ENCODE measurements at places on chromosomes 11 and 22.

DNA sequence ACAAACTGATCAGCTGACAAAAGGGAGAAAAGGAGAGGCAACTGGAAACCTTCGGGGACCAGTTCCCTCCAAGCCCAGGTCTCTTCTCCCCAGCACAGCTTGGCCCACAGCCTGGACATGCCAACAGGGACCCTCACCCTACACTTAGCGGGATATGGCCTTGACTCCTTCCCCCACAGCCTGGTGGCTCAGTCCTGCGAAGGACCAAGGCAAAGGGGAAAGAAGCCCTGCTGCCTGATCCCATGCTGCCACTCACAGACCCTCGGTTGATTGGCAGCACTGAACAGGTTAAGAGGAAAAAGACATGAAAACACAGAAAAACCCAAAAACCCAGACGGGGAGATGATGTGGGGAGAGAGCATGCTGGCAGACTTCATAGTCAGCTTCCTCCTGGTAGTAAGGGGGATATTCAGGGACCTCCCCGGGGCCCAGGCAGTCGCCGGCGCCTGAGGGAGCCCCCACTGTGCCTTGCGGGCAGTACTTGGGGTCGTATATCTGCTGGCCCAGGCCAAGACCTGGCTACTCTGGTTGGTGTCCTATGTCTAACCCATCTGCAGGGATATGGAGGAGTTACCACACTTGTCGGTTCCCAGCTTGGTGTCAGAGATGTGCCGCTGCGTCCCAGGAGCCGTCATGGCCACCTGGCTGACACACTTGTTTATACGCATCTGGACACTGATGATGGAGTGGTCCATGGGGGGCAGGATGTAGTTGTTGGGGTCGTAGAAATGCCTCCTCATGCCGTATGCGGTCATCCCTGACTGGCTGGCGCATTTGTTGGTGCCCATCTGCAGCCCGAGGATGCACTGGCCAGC, 34.2 kb upstream of the HORMAD2 start:
- no peak for DNase-seq

GRCh38 chr22:26360169-26360885, 68.7 kb upstream of the ASPHD2 start:
- DNase-seq = peak; percentile 80

DNA sequence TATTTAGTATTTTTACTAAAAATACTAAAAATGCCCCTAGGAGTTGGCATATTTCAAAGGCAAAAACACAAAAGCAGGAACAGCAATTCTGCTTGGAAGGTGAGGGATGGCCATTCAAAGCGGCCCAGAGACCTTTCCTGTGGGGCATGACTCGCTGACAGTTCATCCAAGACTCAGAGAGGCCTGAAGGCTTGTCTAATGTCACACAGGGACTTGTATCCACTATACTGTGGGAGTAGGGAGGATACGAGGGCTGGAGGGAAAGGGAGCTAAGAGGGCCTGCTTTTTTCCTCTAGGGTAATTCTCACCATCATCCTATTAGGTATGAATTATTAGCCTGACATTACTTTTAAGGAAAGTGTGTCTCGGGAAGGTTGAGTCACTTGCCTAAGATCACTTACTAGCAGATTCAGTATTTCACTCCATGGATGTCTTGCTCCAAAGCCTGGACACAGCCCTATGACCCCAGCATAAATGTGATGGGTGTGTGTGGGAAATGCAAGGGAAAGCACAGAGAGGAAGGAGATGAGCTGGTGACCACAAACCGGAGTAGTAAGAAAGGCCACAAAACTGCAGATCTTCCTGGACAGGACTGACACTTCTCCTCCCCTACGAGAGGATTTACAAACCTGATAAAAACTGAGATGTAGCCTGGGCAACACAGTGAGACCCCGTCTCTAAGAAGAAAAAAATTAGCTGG, 16.7 kb upstream of the UCP3 start:
- DNase-seq = no peak

- DNase-seq = peak; percentile 73
Measured at GRCh38 chr11:78798663-78799062, 224.0 kb upstream of the NARS2 start.

- DNase-seq = no peak
Measured at GRCh38 chr22:48855593-48856307, 971.9 kb downstream of the BRD1 start.

- no peak for DNase-seq
Measured at GRCh38 chr11:14259186-14259784, 99.7 kb downstream of the RRAS2 start.

DNA sequence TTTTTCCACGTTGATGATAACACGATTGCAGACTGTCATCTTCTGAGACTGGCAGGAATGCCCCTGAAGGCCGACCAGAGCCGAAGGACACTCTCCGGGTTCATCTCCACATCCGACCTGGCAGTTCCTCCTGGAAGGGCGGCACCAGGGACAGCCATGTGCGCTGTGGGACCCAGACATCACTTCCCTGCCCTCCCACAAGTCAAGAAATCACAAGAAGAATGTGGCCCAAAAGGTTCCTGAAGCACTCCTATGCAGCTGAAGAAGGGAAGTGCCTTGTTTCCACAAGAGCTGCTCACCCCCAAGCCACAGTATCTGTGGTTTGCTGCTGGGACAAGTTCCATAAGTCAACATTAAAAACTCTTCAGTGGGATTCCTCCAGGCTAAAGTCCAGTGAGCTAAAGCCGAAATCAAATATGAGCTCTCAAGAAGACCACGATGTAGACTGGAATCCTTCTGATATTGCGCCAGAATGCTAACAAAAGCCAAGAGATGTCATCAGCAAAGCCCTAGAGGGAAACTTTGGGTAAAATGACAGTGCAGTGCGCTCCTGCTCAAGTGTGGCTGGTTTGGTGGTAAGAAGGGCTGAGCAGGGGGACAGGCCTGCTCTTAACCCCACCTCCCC, 21.2 kb downstream of the PACSIN2 start:
- DNase-seq = peak; percentile 44

DNA sequence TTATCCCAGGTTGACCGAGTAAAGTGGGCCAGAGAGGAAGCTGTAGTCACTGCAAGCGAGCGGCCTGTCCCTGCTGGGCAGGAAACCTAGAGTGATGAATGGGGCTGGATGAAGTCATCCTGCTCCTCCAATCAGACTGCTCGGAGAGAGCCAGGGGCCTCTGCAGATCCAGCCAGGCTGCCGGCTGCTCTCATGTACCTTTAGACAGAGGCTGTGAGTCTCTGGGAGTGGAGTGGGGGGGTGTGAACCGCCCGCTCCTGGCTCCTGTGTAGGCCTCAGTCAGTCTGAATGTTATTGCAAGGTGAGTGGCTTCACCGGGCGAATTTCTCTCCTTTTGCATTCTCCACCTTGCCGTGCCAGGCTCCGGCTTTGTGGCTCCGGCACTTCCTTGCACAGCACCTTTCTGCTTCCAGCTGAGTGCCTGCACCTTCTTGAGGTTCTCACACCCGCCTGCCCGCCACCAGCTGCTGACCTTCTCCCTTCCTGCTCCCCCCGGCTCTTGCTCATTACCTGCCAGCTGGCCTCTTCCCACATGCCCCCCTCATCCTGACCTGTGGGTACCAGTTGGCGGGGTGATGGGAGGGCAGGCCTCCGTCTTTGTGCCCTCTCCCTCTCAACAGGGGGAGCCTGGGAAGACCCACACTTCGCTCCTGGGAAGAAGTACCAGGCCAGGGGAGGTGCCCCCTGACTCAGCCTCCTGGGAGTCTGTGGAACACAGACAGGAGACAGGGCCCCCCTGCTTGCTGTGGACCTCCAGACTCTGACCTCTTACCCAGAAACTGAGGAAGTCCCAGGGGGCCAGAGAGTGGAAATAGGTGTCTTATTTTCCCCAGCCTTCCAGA, 79.9 kb downstream of the GRAMD1B start:
- DNase-seq = no peak

DNA sequence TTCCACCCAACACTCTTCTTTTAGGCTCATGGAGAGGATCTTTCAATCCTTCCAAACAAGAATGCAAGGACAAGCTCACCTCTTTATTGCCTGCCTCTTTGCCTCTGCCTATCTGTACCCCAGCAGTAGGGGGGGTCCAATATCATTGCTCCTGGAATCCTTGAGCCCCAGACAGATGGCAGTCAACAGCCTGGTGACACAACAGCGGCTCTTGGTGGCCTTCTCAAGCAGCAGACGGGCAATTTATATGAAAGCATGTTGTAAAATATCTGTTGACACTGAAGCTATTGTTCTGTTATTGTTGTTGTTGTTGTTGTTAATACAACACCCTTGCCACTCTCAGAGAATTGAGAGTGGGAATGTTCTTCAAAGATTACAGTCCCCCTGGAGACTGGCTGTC, 480.0 kb upstream of the CADM1 start:
- DNase-seq = no peak

GRCh38 chr11:88475991-88476418, 138.5 kb upstream of the CTSC start:
- no peak for DNase-seq

DNA sequence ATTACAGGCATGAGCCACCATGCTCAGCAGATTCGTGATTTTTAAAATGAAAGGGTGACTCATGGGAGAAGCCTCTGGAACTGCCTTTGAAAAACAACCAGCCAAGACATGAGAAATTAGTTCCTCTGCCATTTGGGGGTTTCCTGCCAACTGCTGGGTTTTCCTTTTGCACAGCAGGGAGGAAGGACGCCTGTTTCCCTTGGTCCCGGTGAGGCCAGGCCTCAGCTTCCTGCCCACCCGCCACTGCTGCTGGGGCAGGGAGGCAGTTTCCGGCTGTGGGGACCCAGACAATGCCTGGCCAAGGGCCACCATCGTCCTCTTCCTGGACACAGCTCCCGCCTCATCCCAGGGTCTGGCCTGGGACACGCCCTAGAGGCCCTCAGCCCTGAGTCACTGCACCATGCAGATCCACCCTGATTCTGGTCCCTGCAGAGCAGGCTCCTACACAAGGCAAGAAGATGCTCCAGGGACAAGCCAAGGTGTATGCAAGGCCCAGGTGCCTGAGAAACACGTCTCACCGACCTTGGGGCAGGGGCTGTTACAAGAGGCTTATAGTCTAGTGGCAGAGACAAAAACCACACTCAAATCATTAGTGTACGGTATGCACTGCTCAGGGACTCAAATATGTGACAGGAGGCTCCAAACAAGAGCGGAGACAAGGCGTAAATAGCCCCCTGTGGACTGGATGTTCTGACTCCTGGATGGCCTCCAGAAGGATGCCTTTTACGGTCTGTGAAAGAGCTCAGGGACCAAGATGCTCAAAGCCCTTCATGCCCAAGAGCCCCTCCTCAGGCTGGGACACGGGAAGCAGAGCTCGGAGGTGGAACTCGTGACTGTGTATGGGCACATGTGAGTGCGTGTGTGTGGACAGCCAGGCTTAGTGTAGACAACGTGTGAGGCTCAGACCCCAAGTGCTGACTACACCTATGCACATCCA, 10.0 kb downstream of the PPM1F start:
- no peak for DNase-seq

GRCh38 chr11:27842290-27842689, 142.0 kb upstream of the BDNF start:
- no peak for DNase-seq

GRCh38 chr11:10358696-10359095, 53.8 kb downstream of the ADM start:
- no peak for DNase-seq

DNA sequence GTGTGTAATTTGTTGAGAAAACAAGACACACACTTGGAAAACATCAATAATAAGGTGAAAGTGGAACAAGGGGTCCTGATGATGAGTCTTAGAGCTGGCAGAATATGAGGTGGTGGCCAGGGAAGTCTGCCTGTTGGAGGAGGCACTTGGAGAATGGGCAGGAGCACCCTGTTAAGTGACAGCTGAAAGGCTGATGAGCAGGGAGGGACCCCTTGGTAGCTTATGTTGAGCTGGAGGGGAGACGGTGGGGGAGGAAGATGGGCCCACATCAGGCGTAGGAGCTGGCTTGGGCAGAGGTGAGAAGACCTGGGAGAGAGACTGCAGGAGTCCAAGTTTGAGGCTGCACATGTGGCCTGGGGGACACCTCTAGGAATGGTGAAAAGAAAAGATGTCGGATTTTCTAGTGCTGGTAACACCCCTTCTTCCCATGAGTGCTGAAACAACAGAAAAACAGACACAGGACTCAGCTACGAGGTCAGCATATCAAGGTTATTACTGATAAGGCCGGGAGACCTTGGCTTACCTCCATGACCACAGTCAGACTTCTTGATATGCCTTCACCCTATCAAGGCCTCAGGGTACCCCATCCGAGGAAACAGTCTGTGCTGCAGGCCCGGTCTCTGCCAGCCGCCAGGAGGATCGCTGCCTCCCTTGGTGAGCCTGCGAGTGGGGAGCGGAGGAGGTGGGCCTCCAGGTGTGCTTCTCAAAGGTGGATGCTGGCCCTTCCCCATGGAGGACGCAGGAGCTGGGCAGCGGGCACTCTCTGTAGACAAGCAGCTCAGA, 14.3 kb upstream of the C11orf96 start:
- DNase-seq = peak; percentile 33

- DNase-seq = no peak
Measured at GRCh38 chr11:106271686-106272085, 194.2 kb downstream of the AASDHPPT start.

DNA sequence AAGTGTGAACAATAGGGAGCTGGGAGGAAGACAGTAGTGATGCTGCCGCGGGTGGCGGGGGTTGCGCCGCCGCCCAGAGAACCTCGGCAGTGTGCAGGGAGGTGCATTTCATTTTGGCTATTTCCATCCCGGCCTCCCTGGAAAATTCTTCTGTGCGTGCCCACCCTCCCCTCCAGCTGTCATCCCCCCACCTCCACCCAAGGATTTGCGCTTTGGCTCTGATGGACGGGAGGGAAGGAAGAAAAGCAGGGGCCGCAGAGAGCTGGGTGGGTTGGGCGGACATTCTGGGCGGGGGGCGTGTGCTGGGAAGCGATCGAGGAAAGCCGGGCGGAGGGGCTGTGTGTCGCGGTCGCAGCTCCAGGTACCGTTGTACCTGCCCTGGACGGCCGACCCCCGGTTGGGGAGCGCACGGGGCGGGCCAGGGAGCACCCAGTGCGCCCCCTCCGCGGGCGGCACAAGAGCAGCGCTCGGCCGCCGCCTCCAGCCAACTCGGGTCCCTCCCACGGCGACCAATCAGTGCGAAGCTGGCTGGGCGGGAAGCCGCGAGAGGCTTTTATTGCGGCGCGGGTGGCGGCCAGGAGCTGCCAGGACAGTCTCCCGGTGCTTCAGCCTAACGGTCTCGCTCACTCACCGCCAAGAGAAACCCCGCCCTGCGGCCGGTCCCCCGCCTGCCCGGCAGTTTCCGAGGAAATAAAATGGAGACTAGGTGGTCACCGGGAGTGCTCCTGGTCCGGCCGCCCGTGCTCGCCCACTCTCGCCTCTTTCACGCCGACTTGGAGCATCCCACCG, 1.6 kb downstream of the NCAM1 start:
- DNase-seq = peak; percentile 10

GRCh38 chr11:69213316-69213715, 57.6 kb downstream of the SMIM38 start:
- DNase-seq = no peak

All from hematopoietic multipotent progenitor cell treated with erythropoietin and hydrocortisone succinate and interleukin-3 and kit ligand, for 6 days (in vitro differentiated cells).